Upper lobe of right lung (tissue), 1 donor: ENCODE measurements at places on chromosomes 13 and 19. TPM values are rescaled to one million over a fixed set of nuclear protein-coding genes. Genes with fewer than 3 reads are reported as not detected.
A peak's percentile ranks its signal among the peaks of the same experiment; 100 is the strongest.

DNA sequence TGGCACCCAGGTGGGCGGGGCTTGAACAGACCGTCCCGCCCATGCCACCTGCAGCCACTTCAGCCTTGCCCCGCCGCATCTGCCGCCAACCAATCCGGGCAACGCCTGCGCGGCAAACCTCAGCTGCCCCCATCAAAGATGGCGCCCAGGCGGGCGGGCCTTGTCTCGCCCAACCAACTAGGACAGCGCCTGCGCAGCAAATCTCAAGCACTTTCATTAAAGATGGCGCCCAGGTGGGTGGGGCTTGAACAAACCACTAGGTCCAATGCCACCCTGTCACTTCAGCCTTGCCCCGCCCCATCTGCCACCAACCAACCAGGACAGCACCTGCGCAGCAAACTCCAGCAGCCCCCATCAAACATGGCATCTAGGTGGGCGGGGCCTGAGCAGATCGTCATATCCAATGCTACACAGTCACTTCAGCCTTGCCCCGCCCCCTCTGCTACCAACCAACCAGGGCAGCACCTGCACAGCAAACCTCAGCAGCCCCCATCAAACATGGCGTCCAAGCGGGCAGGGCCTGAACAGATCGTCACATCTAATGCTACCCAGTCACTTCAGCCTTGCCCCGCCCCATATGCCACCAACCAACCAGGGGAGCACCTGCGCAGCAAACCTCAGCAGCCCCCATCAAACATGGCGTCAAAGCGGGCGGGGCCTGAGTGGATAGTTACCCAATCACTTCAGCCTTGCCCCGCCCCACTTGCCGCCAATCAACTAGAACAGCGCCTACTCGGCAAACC is 1.4 kb downstream of the PEG3 start:
- H3K36me3 ChIP-seq, result no peaks in the 10 kb centered on the region
- H3K4me1 ChIP-seq, result no peaks in the 10 kb centered on the region
- H3K27me3 ChIP-seq, result no peaks in the 10 kb centered on the region
- DNase-seq, result peak; percentile 92
- peak overlapping the region; percentile 42 for H3K4me3 ChIP-seq

DNA sequence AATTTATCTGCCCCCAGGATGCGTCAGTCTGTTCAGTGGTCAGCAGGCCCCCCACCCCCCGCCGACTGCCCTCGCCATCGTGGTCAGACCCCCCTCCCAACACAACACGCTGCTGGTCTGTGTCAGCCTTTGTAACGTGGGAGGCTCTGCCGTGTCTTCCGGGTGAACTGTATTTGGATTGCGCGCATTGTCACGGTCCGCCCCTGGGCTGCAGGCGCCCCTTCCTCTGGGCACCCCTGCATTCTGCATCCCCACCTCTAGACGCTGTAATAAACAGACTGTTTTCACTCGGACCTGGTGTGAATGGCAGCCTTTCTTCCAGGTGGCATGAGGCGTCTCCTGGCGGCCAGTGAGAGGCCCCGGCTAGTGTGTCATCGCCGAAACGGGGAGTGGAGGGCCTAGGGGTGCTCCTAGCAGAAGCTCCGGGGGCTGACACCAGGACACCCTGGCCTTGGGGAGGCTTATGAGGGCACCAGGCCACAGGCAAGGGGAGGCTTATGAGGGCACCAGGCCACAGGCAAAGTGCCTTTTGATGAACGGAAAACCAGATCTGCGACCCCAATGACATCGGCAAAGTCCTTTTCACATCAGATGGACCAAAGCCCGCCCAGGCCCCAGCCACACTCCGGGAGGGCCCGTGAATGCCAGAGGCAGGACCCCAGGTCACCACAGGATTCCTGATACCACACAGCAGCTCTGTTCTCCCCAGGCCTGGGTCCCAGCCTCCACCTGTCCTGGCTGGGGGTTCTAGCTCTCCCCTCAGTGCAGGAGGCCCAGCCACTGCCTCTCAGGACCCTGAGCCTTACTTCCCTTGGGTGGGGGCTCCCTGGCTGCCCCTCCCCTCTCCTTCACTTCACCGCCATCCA is 3.6 kb downstream of the PLEKHJ1 start:
- no peak for DNase-seq
- H3K27ac ChIP-seq, result no peak overlapping the region
- H3K4me3 ChIP-seq, result no peak overlapping the region
- peaks cover 50% of the 10 kb centered on the region for H3K36me3 ChIP-seq
- H3K27me3 ChIP-seq, result no peaks in the 10 kb centered on the region
- H3K4me1 ChIP-seq, result peaks cover 11% of the 10 kb centered on the region

- peaks cover 19% of the 10 kb centered on the region for H3K4me1 ChIP-seq
- peak overlapping the region; percentile 61 for H3K27ac ChIP-seq
- H3K4me3 ChIP-seq, result no peak overlapping the region
- no peak for DNase-seq
- no peaks in the 10 kb centered on the region for H3K27me3 ChIP-seq
Observed at GRCh38 chr19:49553451-49554271, 25.9 kb downstream of the RCN3 start.

- DNase-seq, result no peak
- no peak overlapping the region for H3K27ac ChIP-seq
- no peak overlapping the region for H3K4me3 ChIP-seq
- H3K36me3 ChIP-seq, result no peaks in the 10 kb centered on the region
- no peaks in the 10 kb centered on the region for H3K27me3 ChIP-seq
Observed at GRCh38 chr13:28110414-28110813, 10.0 kb upstream of the FLT3 start.

GRCh38 chr19:19276386-19276785 is 3.3 kb upstream of the TM6SF2 start:
- H3K4me3 ChIP-seq, result no peak overlapping the region
- H3K27me3 ChIP-seq, result no peaks in the 10 kb centered on the region
- no peak overlapping the region for H3K27ac ChIP-seq
- peaks cover 45% of the 10 kb centered on the region for H3K36me3 ChIP-seq
- no peak for DNase-seq
- no peaks in the 10 kb centered on the region for H3K4me1 ChIP-seq

- H3K27ac ChIP-seq, result no peak overlapping the region
- no peaks in the 10 kb centered on the region for H3K36me3 ChIP-seq
- peaks cover 51% of the 10 kb centered on the region for H3K27me3 ChIP-seq
- no peaks in the 10 kb centered on the region for H3K4me1 ChIP-seq
- no peak overlapping the region for H3K4me3 ChIP-seq
- DNase-seq, result no peak
Observed at GRCh38 chr19:35862528-35862927, 5.8 kb downstream of the KIRREL2 start.

DNA sequence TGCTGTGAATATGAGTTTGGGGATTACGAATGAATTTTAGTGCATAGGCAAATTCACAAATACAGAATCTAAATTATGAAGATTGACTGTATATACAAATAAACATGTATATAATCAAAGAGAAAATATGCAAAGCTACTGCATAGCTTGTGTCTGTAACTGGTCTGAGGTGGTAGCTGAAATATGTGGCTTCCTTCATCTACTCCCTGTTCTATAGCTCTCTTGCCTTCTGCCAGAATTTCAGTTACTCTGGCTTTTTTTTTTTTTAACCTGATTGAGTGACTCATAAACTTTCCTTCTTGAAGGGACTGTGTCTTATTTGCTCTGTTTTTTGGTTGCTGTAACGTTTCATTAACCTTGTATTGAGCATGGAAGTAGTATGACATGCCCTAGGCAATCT is 26.6 kb downstream of the DNAJC3 start:
- H3K27ac ChIP-seq, result no peak overlapping the region
- H3K4me3 ChIP-seq, result no peak overlapping the region
- H3K4me1 ChIP-seq, result peaks cover 8% of the 10 kb centered on the region
- DNase-seq, result no peak
- no peaks in the 10 kb centered on the region for H3K27me3 ChIP-seq

GRCh38 chr13:39197647-39198007 is 159.4 kb downstream of the NHLRC3 start:
- DNase-seq, result no peak
- no peaks in the 10 kb centered on the region for H3K4me1 ChIP-seq
- no peaks in the 10 kb centered on the region for H3K27me3 ChIP-seq
- no peak overlapping the region for H3K27ac ChIP-seq

DNA sequence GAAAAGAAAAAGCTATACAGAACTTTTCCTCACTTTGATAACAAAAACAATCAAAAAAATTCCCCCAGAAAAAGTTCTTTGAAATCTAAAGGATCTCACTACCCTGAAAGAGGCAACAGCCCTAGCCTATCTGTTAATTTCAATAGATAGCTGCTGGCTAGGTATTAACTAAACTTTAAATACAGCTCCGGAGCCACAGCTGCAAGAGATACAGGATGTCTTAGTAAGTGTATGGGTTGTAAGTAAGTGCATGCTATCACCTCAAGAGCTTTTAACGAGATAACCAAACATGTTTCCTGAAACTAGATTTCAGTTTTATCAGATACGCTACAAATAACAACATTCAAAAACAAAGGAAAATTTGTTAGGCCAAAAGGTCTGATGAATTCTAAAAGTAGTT is 148.4 kb downstream of the KLF12 start:
- DNase-seq, result no peak
- H3K27ac ChIP-seq, result no peak overlapping the region
- H3K36me3 ChIP-seq, result no peaks in the 10 kb centered on the region
- H3K27me3 ChIP-seq, result no peaks in the 10 kb centered on the region
- H3K4me1 ChIP-seq, result no peaks in the 10 kb centered on the region

DNA sequence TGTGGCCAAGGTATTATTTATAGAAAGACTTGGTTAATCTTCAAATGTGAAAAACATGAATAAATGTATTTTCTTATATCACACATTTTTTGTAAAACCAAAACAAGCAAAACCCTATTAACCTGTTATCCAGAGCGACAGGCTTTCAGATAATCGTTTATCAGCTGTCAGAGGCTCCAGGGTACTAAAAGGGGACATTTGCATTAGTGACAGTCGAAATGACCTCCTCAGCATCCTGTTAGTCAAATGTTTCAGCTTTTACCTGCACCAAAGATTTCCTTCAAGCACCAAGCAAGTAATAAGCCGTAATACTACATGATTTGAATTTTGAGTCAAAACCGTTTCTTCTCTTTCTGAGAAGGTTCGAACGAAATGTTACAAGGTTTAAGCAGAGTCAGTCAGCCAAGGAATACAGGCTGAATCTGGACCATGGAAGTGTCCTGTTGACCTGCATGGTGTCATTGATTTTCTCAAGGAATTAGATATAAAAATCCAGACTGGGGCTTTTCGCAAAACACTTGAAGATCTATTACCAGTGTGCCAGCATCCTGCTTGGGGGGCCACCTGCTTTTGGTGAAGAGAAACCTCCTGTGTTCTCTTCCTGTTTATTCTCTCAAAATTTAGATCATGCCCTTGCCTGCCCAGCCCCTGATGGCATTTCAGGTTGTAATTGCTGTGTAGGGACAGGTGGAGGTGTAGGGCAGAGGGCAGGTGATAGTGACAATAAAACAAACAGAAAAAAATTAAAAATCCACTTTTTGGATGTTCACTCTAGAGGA is 11.3 kb upstream of the RFC3 start:
- no peaks in the 10 kb centered on the region for H3K36me3 ChIP-seq
- no peaks in the 10 kb centered on the region for H3K27me3 ChIP-seq
- no peak overlapping the region for H3K4me3 ChIP-seq
- no peak for DNase-seq
- H3K4me1 ChIP-seq, result no peaks in the 10 kb centered on the region
- H3K27ac ChIP-seq, result no peak overlapping the region

GRCh38 chr19:35355791-35356460 is 2.3 kb upstream of the FFAR3 start:
- H3K4me1 ChIP-seq, result peaks cover 7% of the 10 kb centered on the region
- no peaks in the 10 kb centered on the region for H3K27me3 ChIP-seq
- H3K27ac ChIP-seq, result no peak overlapping the region
- no peaks in the 10 kb centered on the region for H3K36me3 ChIP-seq

DNA sequence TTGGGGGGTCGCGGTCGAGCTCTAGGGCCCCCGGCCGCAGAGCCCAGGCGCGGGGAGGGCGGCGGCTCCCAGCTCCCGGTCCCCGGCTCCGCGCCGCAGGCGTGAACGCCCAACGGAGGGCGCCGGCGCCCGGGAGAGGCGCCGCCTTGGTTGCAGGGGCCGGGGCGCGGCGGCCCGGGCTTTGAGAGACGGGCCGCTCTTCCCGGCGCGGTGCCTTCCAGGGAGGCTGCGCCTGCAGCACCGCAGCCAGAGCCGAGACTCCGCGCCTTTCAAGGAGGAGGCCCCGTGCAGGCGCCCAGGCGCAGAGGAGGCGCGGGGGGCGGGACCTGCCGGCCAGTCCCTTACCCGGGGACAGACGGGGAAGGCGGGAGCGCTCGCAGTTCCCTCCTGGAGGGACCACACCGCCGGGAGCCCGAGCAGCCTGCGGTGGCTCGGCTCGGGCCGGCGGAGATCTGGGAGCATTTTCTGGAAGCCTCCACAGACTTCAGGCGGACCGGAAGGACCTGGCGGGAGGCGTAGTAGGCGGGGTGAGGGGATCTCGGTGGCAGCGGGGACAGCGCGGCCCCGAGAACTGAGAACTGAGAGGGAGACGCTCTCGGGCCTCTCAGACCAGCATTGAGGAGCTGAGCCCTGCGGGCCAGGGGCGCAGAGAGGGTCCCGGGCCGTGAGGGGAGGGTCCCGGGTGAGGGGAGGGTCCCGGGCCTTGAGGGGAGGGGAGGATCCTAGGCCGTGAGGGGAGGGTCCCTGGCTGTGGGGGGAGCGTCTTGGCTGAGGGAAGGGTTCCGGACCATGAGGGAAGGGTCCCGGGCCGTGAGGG is 25.5 kb upstream of the MCF2L start:
- peak overlapping the region; percentile 63 for H3K27ac ChIP-seq
- DNase-seq, result peak; percentile 83
- H3K36me3 ChIP-seq, result no peaks in the 10 kb centered on the region
- H3K27me3 ChIP-seq, result no peaks in the 10 kb centered on the region
- H3K4me1 ChIP-seq, result peaks cover 12% of the 10 kb centered on the region

DNA sequence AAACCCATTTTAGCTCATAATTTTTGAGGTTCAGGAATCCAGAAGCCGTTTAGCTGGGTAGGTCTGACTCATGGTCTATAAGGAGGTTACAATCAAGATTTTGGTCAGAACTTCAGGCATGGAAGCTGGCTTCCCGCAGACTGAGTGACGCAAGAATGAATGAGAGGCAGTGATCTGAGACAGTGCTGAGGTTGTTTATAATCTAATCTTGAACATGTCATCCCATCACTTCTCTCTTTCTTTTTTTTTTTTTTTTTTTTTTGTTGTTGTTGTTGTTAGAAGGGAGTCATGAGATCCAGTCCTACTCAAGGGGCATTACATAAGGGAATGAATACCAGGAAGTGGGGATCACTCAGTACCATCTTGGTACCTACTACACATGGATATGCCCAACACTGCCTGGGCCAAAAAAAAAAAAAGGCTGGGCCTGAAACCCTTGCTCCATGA is 217.4 kb downstream of the DLEU7 start:
- no peak overlapping the region for H3K27ac ChIP-seq
- no peaks in the 10 kb centered on the region for H3K36me3 ChIP-seq
- peaks cover 5% of the 10 kb centered on the region for H3K4me1 ChIP-seq

DNA sequence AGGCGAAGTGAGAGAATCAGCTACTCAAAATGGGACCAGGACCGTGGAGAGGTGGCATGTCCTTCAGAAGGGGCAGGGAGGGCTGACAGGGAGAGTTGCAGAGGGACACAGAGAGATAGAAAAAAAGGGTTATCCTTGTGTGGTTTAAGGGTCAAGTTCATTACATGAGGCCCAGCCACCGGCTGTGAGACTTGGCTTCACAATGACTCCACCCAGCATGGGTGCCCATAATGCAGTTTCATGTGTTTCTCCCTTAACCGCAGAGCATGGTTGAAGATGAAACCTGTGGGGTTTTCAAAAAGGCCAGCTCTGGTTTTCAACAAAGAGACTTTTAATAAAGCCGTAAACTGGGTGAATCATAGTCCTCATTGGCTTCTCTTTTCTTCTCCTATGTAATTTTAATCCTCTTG is 164.6 kb downstream of the KLF5 start:
- H3K36me3 ChIP-seq, result no peaks in the 10 kb centered on the region
- H3K4me3 ChIP-seq, result no peak overlapping the region
- no peak for DNase-seq
- no peaks in the 10 kb centered on the region for H3K27me3 ChIP-seq

Gene PVR
- 40.8 TPM for total RNA-seq

Gene ZNF285
- total RNA-seq, result 2.0 TPM

Gene CBARP
- 1.0 TPM for total RNA-seq

Gene CD33
- total RNA-seq, result 20.7 TPM

Gene SYNE4
- total RNA-seq, result 8.1 TPM

Gene ZNF30
- 4.8 TPM for total RNA-seq
